ENCODE measurements at places on chromosomes 3 and 15.

- DNase-seq = no peak
Measured at GRCh38 chr3:8968375-8968882, 5.2 kb upstream of the RAD18 start.

DNA sequence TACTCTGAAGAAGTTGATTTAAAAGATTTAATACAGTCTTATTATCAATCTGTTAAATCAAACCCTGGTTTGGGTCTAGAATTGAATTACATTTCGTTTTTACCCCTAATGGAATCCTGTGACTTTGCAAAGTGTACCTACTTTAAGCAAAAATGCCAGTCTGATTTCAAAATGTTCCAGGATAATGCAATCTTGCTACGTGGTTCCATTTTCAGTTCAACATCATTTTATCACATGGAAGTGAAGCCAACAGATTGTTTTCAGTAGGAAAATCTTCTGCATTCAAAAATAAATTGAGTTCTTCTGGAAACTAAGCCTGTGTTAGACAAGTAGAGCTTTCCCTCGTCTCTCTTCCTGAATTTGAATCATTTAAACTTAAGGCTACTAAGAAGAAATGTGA is 356.4 kb downstream of the CHST2 start:
- no peak for DNase-seq

DNA sequence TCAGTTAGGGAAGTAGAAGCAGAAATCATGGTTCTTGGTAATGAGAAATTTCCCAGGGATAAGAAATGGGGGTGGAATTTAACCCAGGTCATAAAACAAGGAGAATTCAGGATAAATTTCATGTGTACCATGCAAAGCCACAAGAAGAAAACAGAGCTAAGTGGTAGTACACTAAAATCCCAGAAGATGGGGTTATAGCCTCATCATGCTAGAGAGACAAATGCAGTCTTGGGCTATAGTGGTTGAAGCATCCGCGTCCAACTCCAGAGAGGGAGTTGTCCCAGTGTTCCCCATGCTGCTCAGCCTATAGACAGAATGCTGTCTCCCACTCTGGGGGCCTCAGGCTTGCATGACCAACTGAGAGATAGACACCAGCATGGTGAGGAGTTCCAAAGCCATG is 36.2 kb upstream of the CLRN1 start:
- DNase-seq = no peak

GRCh38 chr15:80929225-80929624 is 60.4 kb downstream of the MESD start:
- DNase-seq = no peak

DNA sequence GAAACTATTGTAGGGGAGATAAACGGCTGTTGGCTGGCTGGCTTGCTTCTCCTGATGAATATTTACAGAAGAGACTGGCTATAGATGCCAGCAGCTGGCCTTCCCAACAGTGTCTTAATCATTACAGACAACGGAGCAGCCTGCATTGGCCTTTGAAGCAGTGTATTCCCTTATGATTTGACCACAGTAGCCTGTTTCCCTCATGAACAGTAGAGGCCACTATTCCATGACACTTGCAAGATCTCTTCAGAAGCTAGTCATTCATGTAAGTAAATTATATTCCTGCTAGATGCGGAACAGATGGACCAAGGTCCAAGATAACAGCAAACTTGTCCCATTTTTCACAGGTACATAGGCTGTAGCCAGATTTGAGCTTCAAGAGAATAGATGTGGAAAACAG is 47.3 kb downstream of the TMCO5A start:
- no peak for DNase-seq

DNA sequence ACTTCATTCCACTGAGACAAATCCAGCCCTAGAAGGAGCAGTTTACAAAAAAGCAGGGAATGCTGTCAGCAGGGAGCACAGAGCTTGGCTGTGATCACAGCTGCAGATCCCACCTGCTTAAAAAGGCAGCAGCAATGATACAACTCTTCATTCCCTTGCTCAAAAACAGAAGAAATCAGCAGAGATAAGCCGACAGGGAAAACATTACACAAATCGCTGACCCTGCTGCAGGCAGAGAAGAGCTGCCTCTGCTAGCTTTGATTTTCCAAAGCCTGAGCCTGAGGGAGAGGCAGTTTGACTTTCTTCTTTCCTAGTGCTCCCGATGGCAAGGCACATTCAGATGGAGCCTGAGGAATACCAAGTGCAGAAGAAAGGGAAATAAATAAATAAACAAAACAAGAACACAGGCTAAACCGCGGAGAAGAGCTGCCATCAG is 80.2 kb downstream of the SHQ1 start:
- DNase-seq = no peak

DNA sequence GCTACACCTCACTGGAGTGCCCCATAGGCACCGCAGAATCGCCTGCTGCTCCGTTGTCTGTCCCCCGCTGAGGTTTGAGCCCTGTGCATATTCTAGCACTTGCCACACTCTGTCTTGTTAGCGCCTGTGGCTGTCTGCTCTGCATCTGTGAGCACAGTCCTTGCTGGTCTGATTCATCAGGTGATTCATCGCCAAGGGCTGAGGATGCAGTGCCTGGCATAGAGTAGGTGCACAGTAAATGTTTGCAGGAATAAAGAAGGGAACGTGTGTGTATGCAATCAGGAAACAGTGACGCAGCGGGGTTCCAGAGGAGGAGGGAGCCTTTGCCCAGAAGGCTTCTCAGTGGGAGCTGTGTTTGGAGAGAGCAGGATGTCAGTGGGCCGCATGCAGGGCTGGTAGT is 124.0 kb upstream of the PLXNA1 start:
- no peak for DNase-seq

DNA sequence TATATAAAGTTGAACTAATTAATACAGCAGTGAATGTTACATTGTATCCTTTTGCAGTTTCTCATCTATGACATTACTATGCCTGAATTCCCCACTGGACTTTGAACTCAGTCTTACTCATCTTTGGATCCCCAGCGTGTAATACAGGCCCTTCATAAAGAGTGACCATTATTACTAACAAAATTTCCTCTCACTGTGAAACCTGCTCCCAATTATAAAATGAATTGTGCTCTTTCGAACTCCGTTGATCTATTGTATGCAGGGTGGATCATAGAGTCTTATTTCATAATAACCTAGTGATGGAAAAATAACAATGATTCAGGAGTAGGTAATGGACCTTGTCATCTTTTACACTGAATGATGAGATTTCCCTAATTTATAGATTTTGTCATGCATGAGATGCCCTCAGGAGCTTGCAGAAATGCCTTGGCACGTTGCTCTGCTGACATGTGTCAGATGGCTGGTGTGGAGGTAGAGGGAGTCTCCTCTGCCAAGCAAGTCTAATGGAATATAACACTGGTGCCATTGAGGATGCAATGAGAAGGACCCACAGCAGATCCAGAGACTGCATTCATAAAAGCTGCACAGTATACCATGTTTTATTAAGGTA is 25.5 kb downstream of the B3GNT5 start:
- DNase-seq = no peak

- no peak for DNase-seq
Measured at GRCh38 chr3:142597906-142598305, 1.7 kb downstream of the PLS1 start.

DNA sequence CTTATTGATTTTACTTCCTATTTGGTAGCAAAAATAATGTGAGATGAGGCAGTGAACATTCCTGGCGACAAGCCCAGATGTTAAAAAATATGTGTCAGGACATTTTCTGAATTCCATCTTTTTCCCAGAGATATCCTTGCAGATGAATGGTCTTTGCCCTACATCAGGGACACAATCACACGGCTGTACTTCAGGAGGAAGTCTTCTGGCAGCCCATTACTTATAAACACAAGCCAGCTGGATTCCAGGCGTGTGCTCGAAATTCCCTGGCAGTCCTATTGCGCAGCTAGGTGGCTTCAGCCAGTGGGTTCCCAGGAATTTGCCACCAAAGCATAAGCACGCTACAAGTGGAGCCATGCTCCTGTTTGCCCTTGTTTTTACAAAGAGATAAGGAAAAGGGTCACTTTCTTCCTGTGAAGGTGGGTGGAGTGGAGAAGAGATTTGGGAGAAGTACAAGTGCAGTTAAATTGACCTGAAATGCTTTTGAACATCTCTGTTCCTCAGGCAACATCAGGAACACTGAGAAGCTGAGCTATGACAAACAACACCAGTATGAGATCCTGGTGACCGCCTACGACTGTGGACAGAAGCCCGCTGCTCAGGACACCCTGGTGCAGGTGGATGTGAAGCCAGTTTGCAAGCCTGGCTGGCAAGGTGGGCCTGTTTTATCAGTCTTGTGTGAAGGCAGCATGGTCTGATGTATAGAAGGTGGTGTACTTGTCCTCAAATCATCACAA is 257.1 kb upstream of the TRIM42 start:
- DNase-seq = no peak

GRCh38 chr3:192855434-192855833 is 62.2 kb downstream of the MB21D2 start:
- DNase-seq = no peak

GRCh38 chr3:41518626-41519025 is 319.3 kb downstream of the CTNNB1 start:
- no peak for DNase-seq

DNA sequence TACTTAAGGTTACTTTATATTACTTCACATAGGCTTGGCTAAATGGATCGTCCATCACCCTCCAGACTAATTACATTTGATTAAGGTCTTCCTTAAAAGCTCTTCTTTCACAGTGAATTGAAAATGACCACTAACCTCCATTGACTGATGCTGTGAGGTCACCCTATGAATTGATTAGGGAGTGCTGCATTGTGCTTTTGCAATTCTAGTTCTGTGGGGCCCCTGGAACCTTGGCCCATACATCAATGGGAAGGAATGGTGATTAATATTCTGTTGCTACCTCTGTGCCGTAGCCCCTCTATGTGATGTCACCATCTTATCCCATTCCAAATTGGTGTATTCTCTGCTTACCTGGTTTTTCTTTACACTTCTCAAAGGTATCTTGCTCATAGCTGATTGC is 682.2 kb downstream of the SQOR start:
- no peak for DNase-seq

- no peak for DNase-seq
Measured at GRCh38 chr3:162842549-162843216, 1346.1 kb downstream of the OTOL1 start.

DNA sequence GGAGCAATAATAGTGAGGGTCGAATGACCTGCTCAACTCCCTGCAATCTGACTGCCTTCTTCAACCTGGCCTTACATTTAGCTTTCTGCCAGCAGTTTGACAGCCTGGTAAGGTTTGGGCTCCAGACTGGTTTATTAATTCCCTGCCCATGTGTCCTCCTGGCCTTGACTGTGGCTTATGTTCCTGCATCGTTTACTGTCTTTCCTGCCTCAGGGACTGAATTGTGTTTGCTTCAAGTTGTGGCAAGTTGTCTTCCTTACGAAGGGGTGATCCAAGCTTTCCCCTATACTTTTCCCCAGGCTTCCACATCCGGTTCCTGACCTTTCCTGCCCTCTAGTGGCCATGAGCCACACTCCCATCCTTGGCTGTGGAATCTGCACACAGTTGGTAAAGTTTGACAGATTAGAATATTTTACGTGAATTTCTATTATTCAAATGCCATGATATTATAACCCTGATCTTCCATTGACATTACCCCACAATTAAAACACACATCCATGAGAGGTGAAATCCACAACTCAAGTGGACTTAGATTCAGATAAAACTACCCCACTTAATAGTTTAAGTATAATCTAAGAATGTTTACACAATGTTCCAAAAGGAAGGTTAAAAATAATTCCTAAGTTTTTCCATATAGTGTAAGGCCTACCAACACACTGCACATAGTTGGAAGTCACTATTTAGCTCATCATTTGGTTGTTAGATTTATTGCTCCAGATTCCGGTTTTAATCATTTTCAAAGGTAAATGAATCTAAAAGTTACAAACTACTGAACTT is 95.7 kb downstream of the NEDD4 start:
- DNase-seq = no peak

DNA sequence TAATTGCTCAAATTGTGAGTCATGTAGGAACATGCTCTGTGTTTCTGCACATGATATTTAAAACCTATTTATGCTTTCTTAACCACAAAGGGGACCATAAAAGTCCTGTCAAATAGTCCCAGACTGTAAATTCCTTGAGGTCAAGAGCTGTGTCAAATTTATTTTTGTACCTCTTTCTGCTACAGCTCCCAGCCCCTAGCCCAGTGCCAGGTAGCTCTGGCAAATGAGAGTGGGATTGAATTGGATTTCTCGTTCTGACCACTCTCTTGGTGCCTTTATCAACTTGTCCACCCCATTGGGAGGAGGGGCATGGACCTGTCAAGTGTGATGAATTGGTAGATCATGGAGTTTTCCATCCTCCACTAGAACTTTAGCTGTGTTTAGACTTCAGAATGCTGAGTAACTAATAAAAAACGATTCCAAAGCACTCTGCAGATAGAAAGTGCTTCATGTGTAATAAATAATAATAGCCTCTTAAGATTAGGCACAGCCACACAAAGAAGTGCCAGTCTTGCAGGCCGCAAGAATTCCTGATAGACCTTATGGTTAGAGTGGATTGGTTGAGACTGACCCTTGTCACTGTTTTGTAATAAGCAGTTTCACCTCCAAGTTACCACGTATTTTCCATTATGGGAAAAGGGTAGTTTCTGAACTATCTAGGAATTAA is 120.4 kb downstream of the LPP start:
- DNase-seq = no peak

- DNase-seq = no peak
Measured at GRCh38 chr15:92810418-92811138, 89.5 kb upstream of the CHD2 start.

DNA sequence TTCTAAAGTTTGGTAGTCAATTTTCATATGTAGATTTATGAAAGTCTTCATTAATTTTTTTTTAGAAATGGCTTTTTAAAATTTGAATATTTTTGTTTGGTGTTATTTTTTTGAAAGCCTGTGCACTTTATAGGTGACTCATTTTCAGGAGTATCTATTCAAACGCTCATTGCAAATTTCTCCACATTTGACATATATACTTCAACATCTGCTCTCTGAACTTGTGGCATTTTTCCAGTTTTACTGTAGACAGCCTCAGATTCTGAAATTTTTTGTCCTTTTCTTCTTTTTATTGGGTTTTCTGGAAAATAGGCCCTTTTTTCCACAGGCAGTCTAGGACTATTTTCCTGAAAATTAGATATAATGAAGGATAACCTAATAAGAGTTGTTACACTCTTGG is 396.6 kb downstream of the RBMS3 start:
- DNase-seq = no peak

GRCh38 chr3:111548756-111549155 is 6.8 kb downstream of the CD96 start:
- DNase-seq = no peak

- no peak for DNase-seq
Measured at GRCh38 chr3:134972836-134973455, 177.9 kb downstream of the EPHB1 start.

DNA sequence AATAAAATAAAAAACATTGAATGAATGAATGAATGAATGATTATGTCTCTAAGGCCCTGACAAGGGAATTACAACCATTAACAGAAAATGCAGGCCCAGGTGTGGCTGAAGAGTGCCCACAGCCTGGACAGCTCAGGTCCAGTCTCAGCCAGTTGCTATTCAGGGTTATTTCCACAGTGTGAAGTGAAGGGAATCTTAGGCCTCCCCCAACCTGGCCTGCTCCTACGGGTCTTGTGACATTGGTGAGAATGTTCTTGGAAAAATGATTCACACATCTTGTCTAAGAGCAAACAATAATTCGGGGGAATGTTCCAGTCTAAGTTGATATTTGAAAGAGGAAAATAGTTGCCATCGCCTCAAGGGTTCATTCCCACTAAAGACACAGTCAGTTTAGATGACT is 37.0 kb downstream of the MINDY4B start:
- no peak for DNase-seq

All from activated T-cell treated with anti-CD3 and anti-CD28 coated beads, Interleukin-2, amount 50 U/mL, for 1 hour (primary cell).